ENCODE measurements at places on chromosomes 1 and 21. TPM values are rescaled to one million over a fixed set of nuclear protein-coding genes. Genes with fewer than 3 reads are reported as not detected.

Gene S1PR1
- 8.7 TPM for total RNA-seq

Gene CRABP2
- total RNA-seq = 156 TPM

Gene PRAMEF18
- total RNA-seq = not detected

Gene BEND5
- total RNA-seq = 17.6 TPM

Gene CSMD2
- 3.5 TPM for total RNA-seq

Gene RBBP4
- total RNA-seq = 474 TPM

Gene ARHGEF10L
- total RNA-seq = 20.3 TPM

Gene TAF12
- total RNA-seq = 26.3 TPM

Gene DISP1
- 9.2 TPM for total RNA-seq

Gene SLAMF9
- total RNA-seq = not detected

Gene ST6GALNAC5
- 35.9 TPM for total RNA-seq

Gene ZNF683
- total RNA-seq = not detected

Gene FAM3B
- not detected for total RNA-seq

Gene CADM3
- total RNA-seq = 6.9 TPM
